Myocyte (in vitro differentiated cells): ENCODE measurements at places on chromosomes 3 and 15.

GRCh38 chr3:71787851-71788405 is 3.0 kb upstream of the PROK2 start:
- no peak for DNase-seq

GRCh38 chr15:98744506-98744905 is 96.2 kb downstream of the IGF1R start:
- no peak for DNase-seq

GRCh38 chr3:18656866-18657265 is 231.7 kb upstream of the SATB1 start:
- DNase-seq: no peak

DNA sequence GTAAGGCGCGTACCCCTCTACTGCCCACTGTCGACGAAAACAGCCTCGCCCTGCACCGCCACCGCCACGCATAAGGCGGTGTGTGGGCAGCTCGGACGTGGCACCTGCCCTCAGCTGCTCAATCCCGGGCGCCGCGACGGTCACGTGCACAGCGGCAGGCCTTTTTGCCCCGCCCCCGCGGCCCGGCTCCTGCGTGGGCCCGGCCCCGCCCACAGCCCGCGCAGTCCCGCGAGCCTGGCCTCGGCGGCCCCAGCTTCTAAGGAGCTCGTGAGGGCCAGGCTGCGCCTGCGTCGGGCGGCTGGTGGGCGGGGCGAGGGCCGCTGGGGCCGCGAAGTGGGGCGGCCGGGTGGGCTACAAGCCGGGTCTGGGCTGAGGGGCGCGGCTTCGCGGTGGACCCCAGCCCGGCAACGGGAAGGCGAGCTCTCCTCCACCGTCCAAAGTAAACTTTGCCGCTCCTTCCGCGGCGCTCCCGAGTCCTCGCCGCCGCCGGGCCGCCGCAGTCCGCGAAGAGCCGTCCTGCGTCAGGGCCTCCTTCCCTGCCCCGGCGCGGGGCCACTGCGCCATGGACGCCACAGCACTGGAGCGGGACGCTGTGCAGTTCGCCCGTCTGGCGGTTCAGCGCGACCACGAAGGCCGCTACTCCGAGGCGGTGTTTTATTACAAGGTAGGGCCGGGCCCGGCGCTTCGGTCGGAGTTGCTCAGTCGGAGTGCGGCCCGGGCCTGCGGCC is at the start of gene CAPN7:
TSS of gene CAPN7 (plus strand) at position 313 of the 728 bp plus-strand sequence. CDS start at position 563, 250 bp downstream.
- peak; percentile 96 for DNase-seq

DNA sequence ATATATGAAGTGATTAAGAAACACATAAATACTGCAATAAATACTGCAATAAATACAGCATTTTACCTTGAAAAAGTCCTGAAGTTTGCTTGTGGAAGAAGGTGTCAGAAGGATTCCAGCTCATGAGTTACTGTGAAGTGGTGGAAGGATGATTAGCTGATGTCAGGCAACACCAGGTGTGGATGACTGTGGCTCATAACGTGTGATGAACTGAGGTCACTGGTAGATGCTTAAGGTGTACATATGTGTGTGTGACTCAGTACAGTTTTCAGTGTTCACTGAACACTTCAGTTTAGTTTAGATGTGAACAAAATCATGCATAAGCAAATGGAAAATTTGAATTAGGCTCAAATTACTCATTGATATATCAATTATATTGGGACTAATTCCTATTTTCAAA is 1045.0 kb downstream of the NTRK3 start:
- DNase-seq: no peak

DNA sequence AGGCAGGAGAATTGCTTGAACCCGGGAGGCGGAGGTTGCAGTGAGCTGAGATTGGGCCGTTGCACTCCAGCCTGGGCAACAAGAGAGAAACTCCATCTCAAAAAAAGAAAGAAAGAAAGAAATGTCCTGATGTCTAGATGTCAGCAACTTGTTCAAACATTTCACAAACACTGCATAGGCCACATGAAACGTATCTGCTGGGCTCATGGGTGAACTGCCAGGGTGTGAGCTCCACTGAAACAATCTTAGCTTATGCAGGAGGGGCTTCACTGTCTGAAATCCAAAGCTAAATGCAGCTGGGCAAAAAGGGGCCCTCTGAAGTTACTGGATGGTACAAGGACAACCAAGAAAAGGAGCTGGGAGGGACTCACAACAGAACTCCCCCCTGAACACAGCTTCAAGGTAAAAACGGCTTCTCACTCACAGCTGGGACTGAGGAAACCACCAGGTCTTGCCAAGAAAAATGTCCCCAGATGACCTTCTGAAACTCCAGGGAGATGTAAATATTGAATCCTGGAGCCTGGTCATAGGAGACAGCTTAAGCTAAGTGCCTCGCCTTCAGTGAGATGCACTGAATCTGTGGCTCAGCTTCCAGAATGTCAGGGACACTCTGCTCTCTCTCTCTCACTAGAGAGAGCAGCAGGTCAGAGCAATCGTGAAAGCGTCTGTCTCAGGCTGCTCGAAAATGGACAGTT is 31.9 kb downstream of the SEC61A1 start:
- peak; percentile 34 for DNase-seq

DNA sequence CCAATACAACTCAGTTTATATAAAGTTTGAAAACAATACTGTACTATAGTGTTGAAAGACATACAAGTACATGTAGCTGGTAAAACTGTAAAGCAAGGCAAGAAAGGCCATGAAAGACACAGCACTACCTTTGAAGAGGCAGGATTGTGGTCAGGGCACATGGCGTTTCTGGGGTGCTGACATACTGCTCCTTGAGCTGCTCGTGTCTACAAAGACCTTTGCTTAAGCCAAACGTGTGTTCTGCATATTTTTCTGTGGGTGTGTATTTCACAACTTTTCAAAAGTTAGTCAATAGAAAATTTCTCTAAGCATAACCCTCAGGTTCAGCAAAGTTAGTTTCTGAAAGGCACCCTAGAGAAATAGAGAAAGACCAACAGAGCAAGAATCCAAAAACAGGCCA is 14.1 kb upstream of the TOPAZ1 start:
- DNase-seq: no peak
